ENCODE measurements at places on chromosomes 6 and 20.
A peak's percentile ranks its signal among the peaks of the same experiment; 100 is the strongest.

GRCh38 chr6:37005061-37005810 lies at the start of gene FGD2:
Gene FGD2, plus strand, starts transcription at chr6:37005655. Its CDS starts 163 bp downstream, at chr6:37005818.
- DNase-seq: no peak

GRCh38 chr6:70371454-70372105 lies 41.7 kb upstream of the FAM135A start:
- DNase-seq: peak; percentile 45

- DNase-seq: peak; percentile 10
Observed at GRCh38 chr20:20073801-20074371, 21.6 kb downstream of the CFAP61 start.

DNA sequence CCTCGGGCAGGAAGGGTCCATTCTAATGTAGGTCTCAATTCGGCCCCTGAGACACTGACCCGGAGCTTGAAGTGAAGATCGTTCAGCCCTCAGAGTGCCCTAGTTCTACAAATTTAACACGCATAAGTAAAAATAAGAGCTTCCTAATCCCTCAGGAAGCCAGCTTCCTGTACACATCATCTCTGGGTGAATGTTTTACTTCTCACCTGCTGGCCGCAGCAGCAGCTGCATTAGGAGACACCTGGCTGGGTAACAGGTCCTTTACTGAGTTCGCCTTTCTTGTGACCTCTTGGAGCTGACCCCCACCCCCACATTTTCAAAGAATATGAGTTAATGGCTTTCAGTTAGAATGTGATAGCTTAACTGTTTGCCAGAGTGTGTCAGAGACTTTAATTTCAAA lies 165.0 kb downstream of the SMOC2 start:
- no peak for DNase-seq

GRCh38 chr20:62485062-62485700 lies 9.4 kb upstream of the GATA5 start:
- DNase-seq: no peak

DNA sequence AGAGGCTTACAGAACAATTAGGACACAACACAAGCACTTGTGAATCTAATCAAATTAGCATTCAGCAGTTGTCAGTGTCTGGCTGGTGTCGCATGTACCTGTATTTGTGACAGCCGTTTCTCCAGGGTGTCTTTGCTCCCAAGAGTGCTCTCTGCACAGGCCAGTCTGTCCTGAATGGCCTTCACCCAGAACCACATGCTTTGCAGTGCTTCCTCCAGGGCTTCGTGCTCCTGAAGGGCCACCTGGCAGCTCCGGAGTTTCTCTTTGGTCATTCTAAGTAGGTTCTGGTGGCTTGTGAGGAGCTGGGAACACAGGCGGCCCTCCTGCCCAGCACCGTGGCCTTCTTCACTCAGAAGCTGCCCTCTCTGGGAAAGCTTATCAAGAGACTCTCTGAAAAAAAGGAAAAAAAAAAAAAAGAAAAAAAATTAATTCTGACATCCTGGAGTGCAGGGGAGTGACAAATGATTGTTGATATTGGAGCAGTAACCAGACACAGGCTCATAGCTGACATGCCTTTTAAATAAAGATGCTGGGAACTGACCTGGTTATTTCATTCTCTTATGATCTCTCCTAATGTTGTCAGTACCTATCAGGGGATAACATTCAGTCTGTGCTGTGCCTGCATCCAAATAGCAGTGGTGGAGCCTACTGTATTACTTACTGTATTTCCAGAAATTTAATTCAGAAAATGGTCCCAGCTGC lies 245.8 kb downstream of the SYNE1 start:
- DNase-seq: no peak

- DNase-seq: no peak
Observed at GRCh38 chr6:99138445-99138844, 190.7 kb upstream of the FBXL4 start.

All from NCI-H2081 treated with DMSO at 0.1 percent for 48 hours (cell line).